ENCODE measurements at places on chromosomes 1 and 21.

DNA sequence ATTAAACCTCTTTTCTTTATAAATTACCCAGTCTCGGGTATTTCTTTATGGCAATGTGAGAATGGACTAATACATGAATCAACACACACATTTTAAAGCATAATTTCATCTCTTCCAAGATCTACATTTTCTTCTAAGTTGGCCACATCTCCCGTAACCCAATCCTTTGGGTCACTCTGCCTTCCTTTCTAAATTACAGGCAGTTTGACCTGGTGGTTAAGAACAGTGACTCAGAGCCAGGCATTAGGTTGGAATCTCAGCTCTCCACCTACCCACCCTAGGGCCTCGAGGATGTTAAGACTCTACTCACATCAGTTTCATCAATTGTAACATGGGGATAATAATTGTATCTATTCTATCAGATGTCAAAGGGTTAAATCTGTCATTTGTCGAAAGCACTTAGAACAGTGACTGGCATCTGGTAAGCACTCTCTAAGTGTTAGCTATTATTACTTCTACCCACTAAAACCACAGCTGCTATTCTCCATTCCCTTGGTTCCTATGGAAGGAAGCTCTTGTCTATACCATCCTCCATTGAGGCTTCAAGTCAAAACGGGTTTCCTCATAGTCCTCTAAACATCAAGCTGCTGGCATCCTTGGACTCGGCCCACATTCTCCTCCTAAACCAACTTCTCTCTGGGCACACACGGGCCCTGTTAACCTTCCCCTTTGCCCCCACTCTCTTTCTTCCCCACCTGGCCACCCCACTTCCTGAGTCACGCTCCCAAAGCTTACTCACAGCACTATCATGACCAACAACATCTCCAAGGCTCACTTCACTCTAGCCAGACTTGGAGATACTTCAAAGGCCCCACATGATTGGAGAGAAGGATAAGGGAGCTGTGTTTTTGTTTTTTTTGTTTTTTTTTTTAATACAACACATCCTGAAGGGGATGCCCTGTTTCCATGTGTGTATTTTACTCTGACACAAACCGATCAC, 116.9 kb downstream of the TGFBR3 start:
- DNase-seq: no peak

- no peak for DNase-seq
These were observed 4.0 kb upstream of the BRWD1 start for GRCh38 chr21:39317134-39318090.

DNA sequence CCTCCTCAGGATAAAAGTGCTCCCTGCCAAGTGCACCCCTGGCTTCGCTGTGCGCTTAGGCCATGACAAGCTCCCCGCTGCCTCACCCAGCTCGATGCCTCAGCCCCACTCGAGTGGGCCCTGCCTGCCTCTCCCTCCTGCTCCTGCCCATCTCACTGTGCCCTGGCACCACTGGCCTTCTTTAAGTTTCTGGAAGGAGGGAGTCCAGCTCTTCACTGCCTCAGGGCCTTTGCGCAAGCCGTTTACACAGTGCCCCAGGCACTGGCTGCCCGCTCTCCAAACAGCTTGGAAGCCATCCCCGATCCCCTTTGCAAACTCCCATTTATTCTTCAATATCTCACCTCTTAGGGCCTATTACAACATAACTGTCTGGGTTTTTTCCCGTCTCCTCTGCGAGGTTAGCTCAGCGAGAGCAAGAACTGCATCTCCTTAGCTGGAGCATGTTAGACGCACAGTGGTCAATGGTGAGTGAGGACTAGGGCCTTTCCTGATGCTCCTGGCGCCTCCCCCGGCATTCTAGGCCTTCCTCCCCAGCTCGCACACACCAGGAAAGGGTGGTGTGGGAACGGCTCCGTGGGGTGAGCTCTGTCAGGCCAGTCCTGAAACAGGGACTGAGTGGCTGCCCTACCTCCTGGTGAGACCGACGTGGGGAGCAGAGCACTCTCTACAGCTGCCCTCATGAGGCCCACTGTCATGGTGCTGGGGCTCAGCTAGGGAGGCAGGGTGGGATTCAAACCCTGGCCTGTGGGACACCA, 31.9 kb downstream of the PODN start:
- DNase-seq: no peak

GRCh38 chr1:93678946-93679480, 2.6 kb downstream of the BCAR3 start:
- DNase-seq: no peak

DNA sequence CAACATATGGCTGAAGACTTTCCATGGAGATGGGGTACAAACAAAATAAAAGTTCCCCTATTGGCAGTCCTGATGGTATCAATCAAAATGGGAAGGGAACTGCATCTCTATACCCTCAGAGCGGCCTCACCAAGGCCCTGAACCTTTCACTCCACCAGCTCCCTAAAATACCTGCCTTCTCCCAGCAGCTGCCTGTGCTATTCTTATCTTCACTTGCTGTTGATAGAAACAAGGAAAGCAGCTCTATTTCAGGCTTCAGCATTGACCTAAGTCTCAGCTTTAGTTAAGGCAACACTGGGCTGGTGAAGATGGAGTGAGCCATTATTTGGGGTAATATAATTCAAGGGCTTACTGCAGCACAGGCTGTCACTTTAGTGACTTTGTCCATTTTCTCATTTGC, 21.7 kb upstream of the PIGC start:
- no peak for DNase-seq

DNA sequence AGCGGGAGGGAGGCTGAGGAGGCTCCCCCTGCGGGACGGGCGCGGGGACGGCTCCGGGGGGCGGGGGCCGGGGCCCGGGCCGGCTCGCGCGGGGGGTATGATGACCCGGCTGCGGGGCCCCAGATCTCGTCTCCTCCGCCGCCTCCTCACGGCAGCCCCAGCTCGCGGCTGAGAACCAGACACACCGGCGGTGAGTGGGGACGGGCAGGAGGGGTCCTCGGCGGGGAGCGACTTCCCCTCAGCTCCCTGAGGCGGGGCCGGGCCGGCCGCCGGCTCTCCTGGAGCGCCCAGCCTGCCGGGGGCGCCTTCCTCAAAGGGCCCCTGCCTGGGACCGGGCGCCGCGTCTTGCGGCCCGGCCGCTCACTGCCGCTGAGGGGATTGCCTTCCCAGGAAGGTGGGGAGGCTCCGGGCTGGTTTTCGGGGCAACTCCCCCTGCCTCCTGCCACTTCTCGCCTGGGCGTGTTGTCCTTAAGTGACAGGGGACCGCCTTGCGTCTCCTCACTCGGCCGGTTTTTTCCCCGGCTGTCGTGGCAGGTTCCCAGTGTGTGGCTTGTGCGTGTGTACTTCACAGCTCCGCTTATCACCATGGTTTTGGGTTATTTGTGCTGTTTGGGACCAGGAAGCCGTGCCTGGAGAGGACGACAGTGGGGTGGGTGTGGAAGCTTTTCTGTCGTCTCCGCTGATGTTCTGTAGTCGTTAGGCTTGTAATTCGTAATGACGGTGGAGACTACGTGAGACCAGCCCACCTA, 800 bp downstream of the HIPK1 start:
- DNase-seq: peak; percentile 49

DNA sequence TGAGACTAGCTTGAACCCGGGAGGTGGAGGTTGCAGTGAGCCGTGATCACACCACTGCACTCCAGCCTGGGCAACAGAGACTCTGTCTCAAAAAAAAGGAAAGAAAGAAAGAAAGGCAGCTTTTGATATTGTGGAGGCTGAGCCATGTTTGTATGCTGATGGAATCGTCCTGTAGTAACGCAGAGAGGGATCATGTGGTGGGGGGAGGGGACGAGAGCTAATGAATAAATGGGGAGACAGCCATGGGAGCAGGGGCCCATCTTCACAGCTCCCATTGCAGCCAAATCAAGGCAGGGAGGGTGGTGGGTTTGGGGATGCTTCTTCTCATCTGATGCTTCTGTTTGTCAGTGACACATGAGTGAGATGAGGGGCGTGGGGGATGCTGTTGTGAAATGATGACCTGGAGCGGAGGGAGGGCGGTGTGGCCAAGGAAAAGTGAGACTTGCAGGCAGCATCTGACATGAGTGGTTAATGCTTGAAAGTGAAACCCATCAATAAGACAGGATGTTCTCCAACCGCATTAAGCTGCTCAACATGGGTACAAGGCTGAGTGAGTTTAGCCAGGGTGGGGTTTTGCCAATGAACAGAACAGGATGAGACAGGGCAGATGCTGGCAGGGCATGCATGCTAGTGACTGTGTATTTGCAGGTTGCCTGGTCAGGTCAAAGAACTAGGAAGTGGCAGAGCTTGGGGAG, 16.7 kb downstream of the SPATA21 start:
- peak; percentile 32 for DNase-seq

DNA sequence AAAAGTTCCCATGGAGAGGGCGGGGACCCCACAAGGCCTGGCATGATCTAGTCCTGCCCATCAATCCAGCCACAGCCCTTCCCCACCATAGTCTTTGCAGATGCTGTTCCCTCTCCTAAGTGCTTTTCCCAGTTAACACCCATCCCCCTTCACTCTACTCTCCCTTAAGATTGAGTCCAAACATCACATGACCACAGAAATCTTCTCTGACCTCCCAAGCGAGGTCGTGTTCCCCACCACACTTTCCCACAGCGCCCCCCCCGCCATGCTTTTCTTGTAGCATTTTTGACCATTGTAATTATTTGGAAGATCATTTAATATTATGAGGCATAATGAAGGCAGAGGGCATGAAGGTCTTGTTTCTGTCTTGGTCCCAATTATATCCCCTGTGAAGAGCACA, 4.3 kb upstream of the HSPG2 start:
- DNase-seq: no peak

DNA sequence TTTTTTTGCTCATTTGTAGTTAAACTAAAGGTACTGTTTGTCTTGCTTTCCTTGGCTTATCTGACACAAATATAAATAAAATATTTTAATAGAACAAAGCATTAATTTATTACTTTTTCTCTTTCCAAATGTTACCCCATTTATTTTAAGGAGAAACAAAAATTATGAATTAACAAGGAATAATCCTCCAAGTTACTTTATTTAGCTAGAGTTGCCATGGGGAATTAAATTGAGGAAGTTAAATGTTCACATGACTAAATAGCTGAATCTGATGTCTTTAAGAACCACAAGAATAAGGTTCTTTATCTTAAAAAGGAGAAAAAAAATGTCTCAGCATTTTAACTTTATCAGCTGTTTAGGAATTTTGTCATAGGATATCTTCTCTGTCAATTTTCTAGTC, 12.3 kb downstream of the ATG4C start:
- DNase-seq: no peak

DNA sequence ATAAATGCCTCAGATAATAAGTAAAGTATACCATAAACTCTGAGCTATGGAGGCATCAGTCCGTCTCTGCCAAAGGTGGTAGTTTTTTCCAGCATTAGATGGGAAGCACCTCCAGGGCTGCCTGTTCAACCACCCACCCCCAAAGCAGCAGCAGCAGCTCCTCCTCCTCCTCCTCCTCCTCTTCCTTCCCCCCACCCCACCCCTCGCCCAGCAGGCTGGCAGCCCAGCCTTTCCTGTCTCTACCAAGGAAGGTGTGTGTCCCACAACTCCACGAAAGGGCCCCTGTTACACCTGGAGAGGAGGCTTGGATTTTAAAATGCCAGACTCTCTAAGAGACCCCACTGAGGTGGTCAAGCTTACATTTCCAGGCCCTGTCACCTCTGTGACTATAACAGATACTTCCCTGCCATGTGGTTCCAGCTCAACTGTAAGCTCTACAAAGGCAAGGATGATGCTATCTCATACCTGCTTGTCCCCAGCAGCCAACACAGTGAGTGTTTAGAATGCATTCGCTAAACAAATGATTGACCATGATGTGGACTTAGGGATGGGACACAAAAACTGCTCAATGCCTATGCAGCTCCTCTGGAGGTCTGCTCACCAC, 76.7 kb downstream of the GFI1 start:
- no peak for DNase-seq

All from stimulated activated CD8-positive, alpha-beta memory T cell treated with anti-CD3 and anti-CD28 coated beads, Interleukin-12 subunit alpha, Interleukin-12 subunit beta, amount 100 ng/mL, for 4 hours (primary cell).